Glutamatergic neuron (in vitro differentiated cells): ENCODE measurements at places on chromosomes 3 and 15. TPM values are rescaled to one million over a fixed set of nuclear protein-coding genes. Genes with fewer than 3 reads are reported as not detected.

CSPG4 gene
- total RNA-seq = 1.1 TPM

SEMA7A gene
- total RNA-seq = 16.2 TPM

CDC25A gene
- total RNA-seq = 11.8 TPM

LEKR1 gene
- 0.56 TPM for total RNA-seq

CCR2 gene
- not detected for total RNA-seq

SLC12A8 gene
- total RNA-seq = 2.4 TPM

TUSC7 gene
- total RNA-seq = not detected

HYAL1 gene
- total RNA-seq = 0.96 TPM

GNL3 gene
- 75.2 TPM for total RNA-seq

SPSB4 gene
- 98.4 TPM for total RNA-seq

GHSR gene
- total RNA-seq = not detected

BRPF1 gene
- 30.6 TPM for total RNA-seq

DNA sequence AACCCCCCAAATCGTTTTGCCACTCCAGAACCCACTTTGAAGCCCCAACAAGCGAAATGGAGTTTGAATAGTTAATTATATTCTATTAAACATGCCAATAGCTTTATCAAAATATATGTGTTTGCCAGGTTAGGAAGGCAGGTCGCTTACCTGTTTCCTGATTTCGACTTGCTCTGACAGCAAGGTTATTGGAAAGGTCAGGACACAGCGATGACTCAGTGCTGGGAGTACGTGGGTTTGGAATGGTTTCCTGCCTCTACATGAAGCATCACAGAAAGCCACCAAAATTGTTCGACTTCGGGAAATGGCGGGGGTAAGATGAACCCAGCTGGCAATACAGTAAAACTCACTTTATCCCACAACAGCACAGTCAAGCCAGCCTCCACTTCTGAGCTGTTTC lies 135.6 kb upstream of the ABI3BP start:
- DNase-seq = no peak

GRCh38 chr3:70702132-70702531 lies 389.7 kb upstream of the MDFIC2 start:
- no peak for DNase-seq

DNA sequence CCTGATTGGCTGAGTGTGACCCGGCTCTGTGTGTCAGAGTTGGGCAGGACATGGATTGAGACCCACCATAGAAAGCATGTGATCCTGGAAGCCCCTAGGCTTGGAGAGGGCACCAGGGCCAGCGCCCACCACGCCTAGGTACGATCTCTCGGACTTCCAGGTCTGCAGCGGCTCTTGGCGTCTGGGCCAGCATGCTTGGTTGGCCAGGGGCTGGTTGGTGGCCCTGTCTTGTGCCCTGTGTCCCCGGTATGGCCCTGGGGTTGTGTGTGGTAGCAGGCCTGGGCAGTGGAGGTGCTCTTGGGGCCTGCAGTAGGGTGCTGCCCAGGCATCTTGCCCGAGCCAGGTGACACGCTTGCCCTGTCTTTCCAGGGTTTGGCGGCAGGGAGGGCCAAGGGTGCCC lies 210.6 kb downstream of the UBE3A start:
- DNase-seq = no peak

DNA sequence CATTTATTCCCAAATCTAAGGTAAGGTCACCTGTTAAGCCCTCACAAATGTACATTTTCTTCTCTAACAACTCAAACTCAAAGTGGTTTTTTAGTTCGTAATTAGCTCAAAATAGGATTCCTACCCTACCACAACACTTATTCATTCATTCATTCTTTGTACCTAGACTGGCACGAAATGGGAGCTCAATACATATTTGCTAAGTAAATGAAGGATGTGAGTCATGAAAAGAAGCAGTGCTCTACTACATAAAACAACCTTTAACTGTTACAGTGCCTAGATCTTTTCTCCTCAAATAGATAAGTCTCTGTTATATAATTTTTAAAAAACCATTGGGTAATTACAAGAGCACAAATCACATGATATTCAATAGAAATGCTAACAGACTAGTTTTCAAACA lies 13.1 kb downstream of the RSL24D1 start:
- DNase-seq = no peak

- DNase-seq = no peak
Observed at GRCh38 chr3:192947421-192947820, 29.8 kb upstream of the MB21D2 start.

GRCh38 chr3:32934150-32934742 lies 17.2 kb upstream of the CCR4 start:
- DNase-seq = no peak

DNA sequence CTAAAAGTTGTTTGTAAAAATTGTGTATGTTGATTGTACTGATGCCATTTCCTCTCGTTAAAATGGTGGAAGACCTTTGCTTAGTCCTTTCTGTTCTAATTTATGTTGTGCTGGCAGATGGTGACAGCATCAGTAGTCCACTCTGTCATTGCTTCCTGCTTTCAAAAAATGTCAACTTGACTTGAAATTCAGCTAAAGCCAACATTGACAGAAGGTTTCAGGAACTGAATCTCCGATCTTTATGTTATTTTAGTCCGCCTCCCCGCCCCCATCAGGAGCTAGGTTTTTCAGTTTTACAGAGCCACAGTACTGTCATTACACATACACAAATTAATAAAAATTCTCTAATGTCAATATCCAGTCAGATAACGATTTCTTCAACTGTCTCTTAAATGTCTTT lies 1.5 kb downstream of the CEP63 start:
- DNase-seq = no peak

DNA sequence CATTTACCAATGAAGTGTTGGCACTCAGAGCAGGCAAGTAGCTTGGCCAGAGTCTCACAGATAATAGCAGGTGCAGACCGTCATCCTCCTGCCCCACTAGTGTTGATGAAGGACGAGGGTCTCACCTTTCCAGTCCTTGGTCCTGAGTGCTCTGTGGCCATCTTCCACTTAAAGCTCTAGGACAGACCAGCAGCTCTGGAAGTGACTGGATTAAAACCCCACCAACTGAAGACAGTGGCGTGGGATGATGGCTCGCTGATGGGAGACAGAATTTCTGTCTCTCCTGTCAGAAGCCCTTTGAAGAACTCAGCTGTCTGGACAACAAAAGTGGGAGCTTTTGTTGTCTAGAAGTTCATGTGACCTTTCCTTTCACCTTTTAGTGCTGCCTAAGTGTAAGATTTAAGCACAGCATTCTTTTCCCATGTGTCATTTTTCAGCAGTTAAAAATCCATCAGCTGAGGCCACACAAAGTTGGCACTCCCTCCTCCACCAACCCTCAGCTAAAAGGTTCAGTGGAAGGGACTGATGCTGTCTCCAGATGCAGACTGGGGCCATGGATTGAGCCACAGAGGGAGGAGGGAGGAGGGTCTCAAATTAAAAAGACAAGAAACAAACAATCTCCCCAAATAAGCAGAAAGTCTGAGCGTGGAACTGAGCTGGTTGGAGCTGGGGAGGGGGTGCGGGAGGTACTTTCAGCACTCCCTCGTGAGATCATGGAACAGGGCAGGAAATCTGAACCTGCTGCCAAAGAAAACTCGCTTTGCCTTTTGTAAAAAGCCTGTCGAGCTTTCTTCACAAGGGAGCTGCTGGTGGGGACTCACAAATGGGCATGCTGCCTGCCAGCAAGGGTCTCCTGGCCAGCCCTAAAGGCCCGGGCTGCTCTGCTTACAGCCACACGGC lies 148.5 kb upstream of the CTDSPL start:
- no peak for DNase-seq

DNA sequence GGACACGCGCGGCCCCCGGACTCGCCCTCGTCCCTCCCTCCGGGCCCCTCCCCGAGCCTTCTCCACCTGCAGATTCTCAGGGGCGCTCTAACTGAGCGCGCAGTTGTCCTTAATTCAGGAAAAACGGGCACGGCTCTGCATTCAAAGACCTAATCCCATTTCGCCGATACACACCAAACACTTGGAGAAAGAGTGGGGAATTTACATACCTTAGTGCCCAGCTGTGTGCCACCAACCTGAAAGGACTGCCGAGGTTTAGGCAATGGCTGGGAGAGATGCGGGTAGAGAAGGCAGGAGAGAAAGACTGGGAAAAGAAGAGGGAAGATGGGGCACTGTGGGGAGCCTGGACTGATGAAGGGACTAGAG lies 21.8 kb downstream of the IGDCC3 start:
- no peak for DNase-seq

DNA sequence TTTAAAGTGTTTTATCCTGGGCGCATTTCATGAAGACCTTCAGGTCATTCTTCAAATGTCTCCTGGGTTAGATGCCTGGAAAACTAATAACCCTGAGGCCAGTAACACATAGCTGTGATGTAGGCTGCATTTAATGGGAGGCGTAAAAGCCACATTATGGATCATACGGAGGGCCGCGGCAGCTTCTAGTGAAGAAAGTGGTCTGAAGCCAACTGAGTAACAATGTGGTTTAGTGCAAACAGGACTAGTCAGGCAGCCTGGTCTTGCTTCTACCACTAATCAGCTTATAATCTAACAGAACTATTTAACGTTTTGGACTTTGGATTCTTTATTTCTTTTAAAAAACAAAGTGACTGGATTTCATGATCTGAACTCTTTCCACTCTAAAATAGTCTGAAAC lies 54.4 kb downstream of the ADAMTSL3 start:
- DNase-seq = no peak

GRCh38 chr3:16350597-16351318 lies 85.7 kb downstream of the OXNAD1 start:
- DNase-seq = no peak

- no peak for DNase-seq
Observed at GRCh38 chr15:75349851-75350588, 3.2 kb downstream of the NEIL1 start.

DNA sequence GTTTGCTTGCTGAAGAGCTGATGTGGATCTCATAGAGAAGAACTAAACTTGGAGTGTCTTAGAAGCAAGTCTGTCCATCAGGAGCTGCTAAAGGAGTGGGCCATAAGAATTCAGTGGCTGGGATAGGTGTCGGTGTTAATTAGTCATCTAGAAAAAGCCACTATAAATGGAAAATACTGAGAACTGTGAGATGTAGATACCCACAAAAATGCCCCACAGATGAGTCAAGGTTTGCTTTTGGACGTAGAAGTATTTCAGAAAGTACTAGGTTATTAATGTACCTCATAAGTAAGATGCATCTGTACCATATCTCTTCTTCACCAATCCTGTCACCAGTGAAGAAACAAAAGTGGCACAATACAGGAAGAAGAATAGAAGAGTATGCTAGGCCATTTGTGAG lies 530.9 kb upstream of the TGFBR2 start:
- no peak for DNase-seq

DNA sequence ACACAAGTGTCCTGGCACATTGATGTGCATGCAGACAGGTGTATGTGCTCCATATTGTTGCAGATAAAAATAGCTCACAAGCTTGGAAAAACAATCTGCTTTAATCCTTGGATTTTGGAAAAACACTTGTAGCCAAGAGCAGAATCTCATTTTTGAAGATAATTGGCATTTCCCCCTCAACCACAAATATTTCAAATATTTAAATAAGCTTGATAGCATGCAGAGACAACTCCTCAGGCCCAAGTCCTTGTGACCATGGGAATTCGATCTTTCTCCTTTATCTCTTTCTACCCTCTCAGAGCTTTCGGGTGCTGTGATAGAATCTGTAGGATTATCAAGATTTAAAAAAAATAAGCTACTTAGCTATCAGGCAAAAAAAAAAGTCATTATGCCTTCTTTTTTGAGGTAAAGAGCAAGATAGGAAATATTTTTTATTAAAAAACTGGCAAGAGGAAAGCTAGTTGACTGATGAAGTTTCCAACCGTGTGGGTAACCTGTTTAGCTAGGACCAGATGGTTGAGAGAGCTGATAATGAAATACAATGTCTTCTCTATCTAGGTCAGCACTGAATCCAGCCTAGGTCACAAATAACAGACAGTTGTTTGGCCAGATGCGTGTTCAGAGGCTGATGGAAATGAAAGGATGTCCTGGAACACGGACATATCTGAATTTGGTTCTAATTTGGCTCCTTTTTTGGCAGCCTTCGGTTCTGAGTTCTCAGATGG lies 54.9 kb upstream of the SNRK start:
- no peak for DNase-seq

DNA sequence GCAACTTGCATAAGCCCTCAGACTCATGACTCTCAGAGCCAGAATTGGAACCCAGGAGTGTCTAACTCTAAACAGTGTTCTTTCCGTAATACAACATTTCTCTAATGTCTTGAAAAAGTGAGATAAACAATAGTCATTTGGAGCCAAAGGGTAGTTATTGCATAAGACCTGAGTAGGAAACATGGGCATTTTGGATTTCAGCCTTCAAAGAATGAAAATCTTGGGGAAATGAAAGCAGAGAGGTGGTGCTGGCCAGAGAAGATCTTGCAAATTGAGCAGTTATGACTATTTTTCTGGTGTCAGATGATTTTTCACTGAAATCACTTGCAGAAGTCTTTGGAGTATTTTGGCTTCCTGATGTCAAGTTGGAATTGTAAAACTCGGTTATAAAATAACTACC lies 379.4 kb downstream of the DIPK2A start:
- DNase-seq = no peak

DNA sequence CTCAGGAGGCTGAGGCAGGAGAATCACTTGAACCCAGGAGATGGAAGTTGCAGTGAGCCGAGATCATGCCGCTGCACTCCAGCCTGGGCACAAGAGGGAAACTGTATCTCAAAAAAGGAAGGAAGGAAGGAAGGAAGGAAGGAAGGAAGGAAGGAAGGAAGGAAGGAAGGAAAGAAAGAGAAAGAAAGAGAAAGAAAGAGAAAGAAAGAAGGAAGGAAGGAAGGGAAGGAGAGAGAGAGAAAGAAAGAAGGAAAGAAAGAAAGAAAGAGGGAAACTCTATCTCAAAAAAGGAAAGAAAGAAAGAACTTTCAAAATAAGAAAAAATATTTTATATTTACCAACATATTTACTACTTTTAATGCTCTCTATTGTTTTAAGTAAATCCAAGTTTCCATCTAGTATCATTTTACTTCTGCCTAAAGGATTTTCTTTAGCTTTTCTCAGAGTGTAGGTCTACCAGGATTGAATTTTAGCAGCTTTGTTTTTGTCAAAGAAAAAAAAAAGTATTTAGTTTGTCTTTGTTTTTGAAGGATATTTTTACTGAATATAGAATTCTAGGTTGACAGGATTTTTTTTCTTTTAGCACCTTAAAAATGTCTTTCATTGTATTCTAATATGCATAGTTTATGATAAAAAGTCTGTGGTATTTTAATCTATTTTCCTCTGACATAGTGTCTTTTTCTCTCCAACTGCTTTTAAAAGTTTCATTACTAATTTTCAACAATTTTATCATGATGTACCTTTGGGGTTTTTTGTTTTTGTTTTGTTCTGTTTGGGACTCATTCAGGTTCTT lies 47.2 kb upstream of the CORO2B start:
- DNase-seq = no peak
